Smooth muscle cell of the pulmonary artery (primary cell): ENCODE measurements at places on chromosomes 2 and 18. TPM values are rescaled to one million over a fixed set of nuclear protein-coding genes. Genes with fewer than 3 reads are reported as not detected.

RESP18 gene
- not detected in 2 replicates for total RNA-seq

MEP1B gene
- total RNA-seq = 0.07 TPM in 1 of 2 replicates, not detected in the other

PXDN gene
- 430 and 450 TPM in 2 replicates for total RNA-seq

MARCO gene
- total RNA-seq = not detected in 2 replicates

TRIM54 gene
- total RNA-seq = 0.10 TPM in 1 of 2 replicates, not detected in the other

MAP2 gene
- total RNA-seq = 10.7 and 20.1 TPM in 2 replicates

COL3A1 gene
- 3,551 and 6,679 TPM in 2 replicates for total RNA-seq

KCNG2 gene
- total RNA-seq = not detected in 2 replicates

C1QL2 gene
- total RNA-seq = not detected in 2 replicates

CACNB4 gene
- total RNA-seq = 2.0 and 10.8 TPM in 2 replicates

KHK gene
- total RNA-seq = 0.98 and 0.99 TPM in 2 replicates

CCDC148 gene
- 0.43 and 1.1 TPM in 2 replicates for total RNA-seq

ANKRD62 gene
- total RNA-seq = not detected in 2 replicates
